ENCODE measurements at places on chromosomes 11 and 22. TPM values are rescaled to one million over a fixed set of nuclear protein-coding genes. Genes with fewer than 3 reads are reported as not detected.
A peak's percentile ranks its signal among the peaks of the same experiment; 100 is the strongest.

DNA sequence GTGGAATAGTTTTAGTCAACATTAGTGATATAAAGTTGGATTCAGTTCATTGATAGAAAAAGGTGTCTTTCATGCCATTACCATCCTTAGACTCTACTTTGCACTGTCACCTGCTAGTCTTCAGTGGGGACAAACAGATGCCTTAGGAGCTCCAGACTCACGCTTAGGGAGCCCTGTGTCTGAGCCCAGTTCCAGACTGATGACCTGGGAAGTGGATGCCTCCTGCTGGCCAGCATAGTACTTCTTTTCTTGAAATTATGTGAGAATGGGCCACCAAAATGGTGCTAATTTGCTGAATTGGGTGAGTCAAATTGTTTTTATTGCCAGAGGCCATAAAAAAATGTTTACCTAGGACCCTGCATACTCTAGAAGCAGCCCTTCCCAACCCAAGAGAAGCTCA lies 53.9 kb downstream of the NOX4 start:
- DNase-seq, result no peak

GRCh38 chr22:49751966-49752597 lies 75.6 kb downstream of the BRD1 start:
- no peak for DNase-seq

- DNase-seq, result no peak
These were observed 12.9 kb upstream of the ARHGAP42 start for GRCh38 chr11:100674212-100674611.

DNA sequence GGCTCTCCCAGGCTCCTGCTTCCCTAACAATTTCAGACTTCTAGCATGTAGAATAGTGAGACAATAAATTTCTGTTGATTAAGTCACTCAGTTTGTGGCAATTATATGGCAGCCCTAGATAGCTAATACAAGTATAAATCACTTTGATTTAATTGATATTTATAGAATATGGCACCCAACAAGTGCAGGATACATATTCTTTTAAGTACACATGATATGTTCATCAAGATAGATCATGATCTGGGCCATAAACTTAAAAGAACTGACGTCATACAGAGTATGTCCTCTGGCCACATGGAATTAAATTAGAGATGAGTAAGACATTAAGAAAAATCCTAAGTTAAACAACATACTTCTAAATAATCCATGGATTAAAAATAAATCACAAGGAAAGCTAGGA lies 67.5 kb upstream of the AMOTL1 start:
- no peak for DNase-seq

DNA sequence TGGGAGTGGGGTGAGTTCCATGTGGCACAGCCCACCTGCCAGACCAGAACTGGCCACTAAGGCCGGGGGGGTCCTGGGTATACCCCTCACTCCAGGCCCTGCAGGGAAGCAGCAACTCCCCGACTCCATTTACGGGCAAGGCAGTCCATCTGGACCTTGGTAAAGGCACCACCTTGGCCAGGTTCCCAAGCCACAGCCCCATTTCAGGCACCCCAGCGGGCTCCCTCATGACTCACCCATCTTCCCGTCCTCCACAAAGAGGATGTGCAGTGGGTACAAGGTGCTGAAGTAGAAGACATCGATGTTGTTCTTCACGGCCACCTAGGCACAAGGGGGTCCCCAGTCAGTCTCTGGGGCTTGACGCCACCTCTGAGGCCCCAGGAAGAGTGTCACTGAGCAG lies 15.7 kb upstream of the RASL10A start:
- no peak for DNase-seq

DNA sequence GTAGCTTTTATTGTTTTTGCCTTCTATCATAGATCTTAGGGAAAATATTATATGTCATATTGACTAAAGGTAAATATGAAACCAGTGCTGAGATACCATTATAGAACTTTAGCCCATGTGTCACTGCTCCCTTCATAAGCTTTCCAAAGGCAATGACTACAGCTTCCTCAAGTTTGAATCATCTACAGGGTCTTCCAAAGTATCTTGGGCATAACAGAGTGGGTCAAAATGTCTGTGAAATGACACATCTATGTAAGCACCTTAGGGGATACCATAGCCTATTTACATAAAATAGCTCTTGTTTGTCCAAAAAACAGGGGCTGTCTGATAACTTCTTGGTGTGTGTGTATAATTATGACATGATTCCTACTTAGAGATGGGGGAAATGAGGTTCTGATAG lies 52.5 kb downstream of the RELT start:
- DNase-seq, result no peak

GRCh38 chr11:68643585-68643984 lies 40.8 kb upstream of the GAL start:
- DNase-seq, result no peak

- DNase-seq, result peak; percentile 4
These were observed 531.7 kb downstream of the BRD1 start for GRCh38 chr22:49295851-49296560.

DNA sequence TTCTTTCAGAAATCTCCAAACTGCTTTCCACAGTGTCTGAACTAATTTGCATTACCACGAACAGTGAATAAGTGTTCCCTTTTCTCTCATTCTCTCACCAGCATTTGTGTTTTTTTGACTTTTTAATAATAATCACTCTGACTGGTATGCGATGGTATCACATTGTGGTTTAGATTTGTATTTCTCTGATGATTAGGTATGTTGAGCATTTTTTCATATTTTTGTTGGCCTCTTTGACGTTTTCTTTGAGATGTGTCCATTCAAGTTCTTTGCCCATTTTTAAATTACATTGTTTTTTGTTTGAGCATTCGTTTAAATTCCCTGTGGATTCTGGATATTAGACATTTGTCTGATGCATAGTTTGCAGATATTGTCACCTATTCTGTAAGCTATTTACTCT lies 1639.6 kb upstream of the TENM4 start:
- no peak for DNase-seq

- no peak for DNase-seq
These were observed 27.8 kb downstream of the P4HA3 start for GRCh38 chr11:74283580-74284180.

GRCh38 chr22:23485490-23485889 lies 94.6 kb downstream of the IGLL1 start:
- DNase-seq, result no peak

GRCh38 chr11:117180020-117180419 lies 1.5 kb downstream of the SIDT2 start:
- no peak for DNase-seq

DNA sequence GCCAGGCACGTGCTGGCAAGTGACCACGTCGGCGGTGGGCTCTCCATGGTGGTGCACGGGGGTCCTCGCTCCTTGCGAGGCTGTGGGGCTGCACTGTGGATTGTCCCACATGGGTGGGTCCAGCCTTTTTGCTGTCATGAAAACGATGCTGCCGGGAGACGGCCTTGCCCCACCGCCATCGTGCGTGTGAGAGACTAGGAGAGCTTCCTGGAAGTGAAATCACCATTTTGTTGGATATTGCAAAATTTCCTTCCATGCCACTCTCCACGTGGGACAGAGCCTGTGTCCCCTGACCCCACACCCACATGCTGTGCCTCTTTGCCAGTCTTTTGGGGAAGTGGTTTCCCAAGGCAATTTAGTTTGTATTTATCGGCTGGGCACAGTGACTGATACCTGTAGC lies 18.2 kb upstream of the GRAMD4 start:
- DNase-seq, result no peak

DNA sequence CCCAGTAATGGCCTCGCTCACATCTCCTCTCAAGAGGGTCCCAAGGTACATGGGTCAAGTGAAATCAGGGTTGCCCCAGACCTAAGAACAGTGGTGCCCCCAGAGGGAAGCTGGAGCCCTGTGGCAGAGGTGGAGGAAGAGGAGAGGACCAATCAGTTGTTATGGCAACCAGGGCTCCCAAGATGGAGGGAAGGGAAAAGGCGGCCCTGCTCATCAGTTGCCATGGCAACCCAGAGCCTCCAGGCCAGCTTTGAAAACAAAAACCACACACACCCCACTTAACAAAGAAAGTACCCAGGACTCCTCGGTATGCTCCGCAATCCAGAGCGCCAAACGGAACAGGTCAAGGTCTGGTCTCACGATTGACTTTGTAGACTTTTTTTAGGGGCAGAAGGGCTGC lies 53.5 kb upstream of the SLC35C1 start:
- DNase-seq, result no peak

GRCh38 chr11:126346586-126346940 lies 8.9 kb upstream of the ST3GAL4 start:
- DNase-seq, result no peak

DNA sequence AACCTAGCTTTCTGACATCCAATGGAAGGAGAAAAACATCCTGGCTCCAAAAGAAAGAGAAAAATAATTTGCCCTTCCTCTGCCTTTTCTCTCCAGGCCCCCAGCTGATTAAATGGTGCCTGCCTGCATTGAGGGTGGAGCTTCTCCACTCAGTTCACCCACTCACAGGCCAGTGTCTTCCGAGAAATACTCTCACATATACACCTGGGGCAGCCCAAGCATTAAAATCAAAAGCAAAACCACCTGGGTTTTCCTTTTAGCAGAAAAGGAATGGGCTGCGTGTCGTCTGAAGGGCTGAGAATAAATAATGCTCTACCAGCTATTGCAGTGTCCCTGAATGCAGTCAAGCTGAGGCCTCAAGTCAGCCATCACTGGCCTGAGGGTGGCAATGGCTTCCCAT lies 1143.8 kb upstream of the TENM4 start:
- no peak for DNase-seq

- DNase-seq, result no peak
These were observed 81.8 kb downstream of the MTMR3 start for GRCh38 chr22:29964776-29965175.

DNA sequence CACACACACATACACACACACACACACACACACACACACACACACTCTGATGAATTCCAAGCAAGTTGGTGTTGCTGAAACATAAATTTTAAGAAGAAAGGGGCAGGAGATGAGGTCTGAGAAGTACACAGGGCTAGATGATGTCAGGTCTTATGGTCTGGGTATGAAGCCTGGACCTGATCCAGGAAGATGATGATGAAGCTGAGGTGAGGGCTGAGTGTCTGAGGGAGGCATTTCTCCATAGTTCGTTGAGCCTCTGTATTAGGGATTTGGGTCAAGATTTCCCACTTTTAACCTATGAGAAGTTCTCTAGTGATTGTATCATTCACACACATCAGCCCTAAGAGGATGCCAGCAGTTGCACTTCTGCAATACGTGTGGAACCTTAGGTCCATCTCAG lies 32.6 kb downstream of the KREMEN1 start:
- no peak for DNase-seq

DNA sequence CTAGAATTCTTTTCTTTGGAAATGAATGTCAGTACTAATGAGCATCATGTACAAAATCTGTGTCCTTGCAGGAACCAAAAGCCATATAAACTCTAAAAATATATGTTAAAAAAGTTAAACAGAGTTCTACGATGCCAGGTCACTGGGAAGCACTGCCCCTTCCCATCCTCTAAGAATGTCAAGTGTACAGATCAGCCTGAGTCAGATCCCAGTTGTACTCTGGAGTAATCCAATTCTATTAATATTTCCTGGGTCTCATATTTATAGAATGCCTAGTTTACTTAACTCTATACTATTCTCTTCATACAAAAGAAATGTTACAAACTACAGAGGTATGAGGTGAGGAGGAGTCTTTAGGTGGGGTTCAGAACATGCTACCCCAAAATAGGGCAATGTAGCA lies 460.1 kb downstream of the DLG2 start:
- DNase-seq, result no peak

DNA sequence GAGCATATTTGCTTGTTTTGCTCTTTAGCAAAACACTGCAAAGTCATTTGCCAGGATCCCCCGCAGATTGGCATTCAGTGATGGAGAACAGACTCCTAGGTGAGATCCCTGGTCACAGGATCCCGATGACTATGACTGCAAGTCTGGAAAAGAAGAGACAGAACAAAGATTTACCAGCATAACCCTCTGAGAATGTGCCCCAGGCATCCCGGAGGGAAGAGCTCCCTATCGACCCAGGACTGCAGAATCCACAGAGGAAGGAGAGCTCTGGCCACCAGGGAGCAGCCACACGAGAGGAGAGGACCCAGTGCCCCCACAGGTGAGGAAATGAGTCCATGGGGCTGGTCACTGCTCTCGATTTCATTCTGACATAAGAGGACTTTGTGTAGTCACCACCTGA lies 105.2 kb downstream of the ZNF280B start:
- DNase-seq, result no peak

DNA sequence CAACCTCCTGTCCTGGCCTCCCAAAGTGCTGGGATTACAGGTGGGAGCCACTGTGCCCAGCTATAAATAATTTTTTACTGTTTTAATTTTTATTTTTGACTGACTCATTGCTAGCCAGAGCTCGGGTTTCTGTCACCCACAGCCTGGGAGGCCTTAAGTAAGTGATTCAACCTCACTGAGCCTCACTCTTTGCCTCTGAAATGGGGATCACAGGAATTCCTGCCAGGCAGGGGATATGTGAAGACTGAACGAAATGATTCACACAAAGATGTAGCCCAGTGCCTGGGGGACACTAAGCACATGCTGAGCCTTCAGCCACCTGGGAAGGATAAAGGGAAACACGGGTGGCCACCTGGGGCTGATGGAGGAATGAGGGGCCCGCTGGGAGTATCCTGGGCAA lies 3.8 kb upstream of the LRRC74B start:
- DNase-seq, result no peak

DNA sequence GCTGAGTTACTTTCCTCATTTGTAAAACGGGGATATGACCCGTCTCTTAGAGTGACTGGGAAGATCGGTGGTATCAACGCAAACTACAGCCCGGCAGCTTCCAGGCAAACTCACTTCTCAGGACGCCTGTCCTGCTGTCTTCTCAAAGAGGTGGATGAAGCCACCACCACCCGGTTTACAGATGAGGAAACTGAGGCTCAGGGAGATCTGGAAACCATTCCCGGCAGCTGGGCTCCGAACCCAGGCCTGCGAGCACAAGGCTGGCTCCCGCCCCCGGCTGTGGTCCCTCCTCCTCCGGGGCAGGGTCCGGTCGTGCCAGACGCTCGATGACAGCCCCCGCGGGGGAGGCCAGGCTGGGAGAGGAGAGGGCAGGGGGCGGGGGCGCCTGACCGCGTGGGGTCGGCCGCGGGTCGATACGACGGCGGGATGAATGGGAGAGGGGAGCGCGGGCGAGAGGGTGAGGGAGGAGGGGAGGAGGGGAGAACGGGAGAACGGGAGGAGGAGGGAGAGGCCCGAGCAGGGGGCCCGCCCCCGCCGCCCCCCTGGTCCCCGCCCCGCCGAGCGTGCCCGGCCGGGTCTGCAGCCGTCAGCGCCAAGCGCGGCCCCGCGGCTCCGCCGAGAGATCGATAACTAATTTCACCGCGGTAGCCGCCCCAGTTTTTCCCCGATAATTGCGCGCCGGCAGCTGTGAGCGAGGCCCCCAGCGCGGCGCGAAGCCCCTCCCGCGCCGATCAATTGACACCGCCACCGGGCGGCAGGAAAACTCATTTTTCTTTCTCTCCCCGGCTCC lies 14.0 kb downstream of the IGLL1 start:
- DNase-seq, result peak; percentile 89

GRCh38 chr22:25658633-25659032 lies 83.4 kb upstream of the MYO18B start:
- no peak for DNase-seq

The KCNK4 gene
- not detected for total RNA-seq

The BBOX1 gene
- 159 TPM for total RNA-seq

The SESN3 gene
- total RNA-seq, result 50.1 TPM

The GLYATL1 gene
- 15.7 TPM for total RNA-seq

The IL17REL gene
- total RNA-seq, result 0.16 TPM

The MRGPRF gene
- 9.3 TPM for total RNA-seq

The GAB4 gene
- not detected for total RNA-seq

The SYCE3 gene
- not detected for total RNA-seq

The TBX1 gene
- total RNA-seq, result 5.5 TPM

The CABP4 gene
- 3.1 TPM for total RNA-seq

Data from kidney (tissue), 22 donors.